Thoracic aorta (tissue), 2 donors: ENCODE measurements at places on chromosomes 2 and 18. TPM values are rescaled to one million over a fixed set of nuclear protein-coding genes. Genes with fewer than 3 reads are reported as not detected.

The UGT1A9 gene
- total RNA-seq, result not detected

The IL36B gene
- not detected for total RNA-seq

GRCh38 chr2:233442028-233442310 is 87.7 kb downstream of the DGKD start:
- H3K27ac ChIP-seq, result no peak overlapping the region
- H3K4me3 ChIP-seq, result no peak overlapping the region
- H3K4me1 ChIP-seq, result no peaks in the 10 kb centered on the region
- DNase-seq, result no peak
- H3K27me3 ChIP-seq, result no peaks in the 10 kb centered on the region

The FHOD3 gene
- 19.8 TPM for total RNA-seq

DNA sequence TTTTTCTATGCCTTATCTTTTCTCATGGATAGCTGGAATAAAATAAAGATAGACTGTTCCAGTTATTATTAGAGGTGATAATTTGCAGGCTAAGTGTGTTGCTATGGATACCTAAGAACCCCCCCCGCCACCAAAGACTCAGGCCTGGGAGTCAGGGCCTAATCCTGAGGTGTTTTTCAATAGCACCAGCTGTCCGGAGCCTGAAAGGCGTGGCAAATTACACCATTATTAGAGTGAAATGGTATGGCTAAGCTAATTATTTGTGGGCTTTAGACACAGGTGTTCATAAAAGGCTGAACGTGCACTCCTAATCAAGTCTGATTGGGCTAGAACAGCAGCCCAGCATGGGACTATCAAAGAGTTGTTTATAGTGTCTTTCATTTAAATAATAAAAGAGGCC is 293.2 kb upstream of the DCC start:
- H3K27ac ChIP-seq, result no peak overlapping the region
- H3K4me1 ChIP-seq, result no peaks in the 10 kb centered on the region
- no peaks in the 10 kb centered on the region for H3K36me3 ChIP-seq
- no peak overlapping the region for H3K4me3 ChIP-seq
- DNase-seq, result no peak

The IL37 gene
- total RNA-seq, result not detected
